OCI-LY7 (cell line): ENCODE measurements at places on chromosomes 1 and 21. TPM values are rescaled to one million over a fixed set of nuclear protein-coding genes. Genes with fewer than 3 reads are reported as not detected.

The SLC2A5 gene
- total RNA-seq, result 123 and 183 TPM in 2 replicates

The TNFRSF1B gene
- not detected in 2 replicates for total RNA-seq

The CHODL gene
- not detected in 2 replicates for total RNA-seq

The UBL4B gene
- not detected in 2 replicates for total RNA-seq

The SAMD11 gene
- not detected in 2 replicates for total RNA-seq

The CNTN2 gene
- total RNA-seq, result not detected in 2 replicates

The INTS11 gene
- total RNA-seq, result 146 and 162 TPM in 2 replicates

The GABPA gene
- total RNA-seq, result 33.2 and 33.6 TPM in 2 replicates

The SUSD4 gene
- 0.42 and 0.52 TPM in 2 replicates for total RNA-seq

The OR2T35 gene
- not detected in 2 replicates for total RNA-seq

GRCh38 chr1:227323171-227323966 is 5.1 kb upstream of the CDC42BPA start:
- no peak for DNase-seq

GRCh38 chr1:111720977-111721786 is 18.0 kb downstream of the INKA2 start:
- no peak for DNase-seq

DNA sequence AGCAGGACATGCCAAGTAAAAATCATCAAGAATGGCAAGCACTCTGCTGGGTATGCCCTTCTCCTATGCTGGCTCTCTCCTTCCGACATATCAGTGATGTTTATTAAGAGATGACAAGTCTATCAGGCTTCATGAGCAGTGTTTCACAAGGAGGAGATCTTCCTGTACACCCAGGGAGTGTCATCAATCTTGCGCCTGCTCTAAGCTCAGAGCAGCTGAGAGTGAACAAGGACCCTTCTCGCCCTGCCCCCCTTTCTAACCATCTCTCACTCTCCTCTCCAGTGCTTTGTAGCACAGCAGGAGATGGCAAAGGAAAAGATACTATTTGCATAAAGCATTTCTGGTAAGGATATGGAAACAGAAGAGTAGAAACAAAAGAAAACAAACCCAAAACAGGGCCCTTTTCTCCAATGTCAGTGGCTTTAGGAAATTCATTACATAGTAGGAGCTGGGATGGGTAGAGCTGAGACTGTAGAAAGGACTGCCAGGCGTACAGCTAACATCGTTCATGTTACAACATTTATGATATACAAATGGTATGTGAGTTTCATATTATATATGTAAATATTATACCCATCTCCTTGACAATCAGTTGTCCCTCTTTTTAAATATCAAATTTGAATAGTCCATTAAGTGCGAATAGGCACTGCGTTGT is 201.7 kb downstream of the NUF2 start:
- no peak for DNase-seq

DNA sequence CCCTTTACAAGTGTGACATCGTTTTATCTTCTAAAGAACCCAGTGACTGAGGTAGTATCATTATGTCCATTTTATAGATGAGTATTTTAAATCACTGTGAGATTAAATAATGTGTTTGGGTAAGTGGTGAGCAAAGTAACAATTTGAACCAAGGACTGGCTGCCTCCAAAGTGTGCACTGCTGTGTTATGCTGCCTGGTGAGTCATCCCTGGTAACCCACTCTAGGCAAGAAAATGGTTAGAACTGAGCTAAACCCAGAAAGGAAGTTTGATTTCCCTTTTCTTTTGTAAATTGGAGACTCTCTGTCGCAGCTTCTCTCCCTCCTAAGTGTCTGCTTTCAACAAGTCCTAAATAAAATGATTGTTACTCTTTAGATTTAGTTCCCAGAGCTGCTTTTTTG is 342.8 kb upstream of the KAZN start:
- no peak for DNase-seq

- no peak for DNase-seq
Observed at GRCh38 chr1:36857754-36858153, 176.6 kb downstream of the GRIK3 start.

- peak; percentile 13 for DNase-seq
Observed at GRCh38 chr1:117365350-117366176, 1.7 kb upstream of the MAN1A2 start.
